ENCODE measurements at places on chromosomes 2 and 18. TPM values are rescaled to one million over a fixed set of nuclear protein-coding genes. Genes with fewer than 3 reads are reported as not detected.

- DNase-seq = no peak
Measured at GRCh38 chr18:5891184-5891853, 4.0 kb downstream of the TMEM200C start.

GRCh38 chr2:8149985-8150539, 531.8 kb upstream of the ID2 start:
- no peak for DNase-seq

- DNase-seq = no peak
Measured at GRCh38 chr18:11322716-11323115, 173.3 kb upstream of the PIEZO2 start.

GRCh38 chr2:171531291-171531690, 9.0 kb downstream of the CYBRD1 start:
- no peak for DNase-seq

GRCh38 chr2:188949046-188949818, 24.9 kb upstream of the COL3A1 start:
- no peak for DNase-seq

MROH2A gene
- total RNA-seq = not detected

KIAA2012 gene
- total RNA-seq = not detected

DNER gene
- total RNA-seq = not detected

SLC38A11 gene
- total RNA-seq = not detected

Data from activated CD8-positive, alpha-beta T cell treated with anti-CD3 and anti-CD28 coated beads for 36 hours (primary cell).